Naive B cell (primary cell): ENCODE measurements at places on chromosomes 7 and 10.

DNA sequence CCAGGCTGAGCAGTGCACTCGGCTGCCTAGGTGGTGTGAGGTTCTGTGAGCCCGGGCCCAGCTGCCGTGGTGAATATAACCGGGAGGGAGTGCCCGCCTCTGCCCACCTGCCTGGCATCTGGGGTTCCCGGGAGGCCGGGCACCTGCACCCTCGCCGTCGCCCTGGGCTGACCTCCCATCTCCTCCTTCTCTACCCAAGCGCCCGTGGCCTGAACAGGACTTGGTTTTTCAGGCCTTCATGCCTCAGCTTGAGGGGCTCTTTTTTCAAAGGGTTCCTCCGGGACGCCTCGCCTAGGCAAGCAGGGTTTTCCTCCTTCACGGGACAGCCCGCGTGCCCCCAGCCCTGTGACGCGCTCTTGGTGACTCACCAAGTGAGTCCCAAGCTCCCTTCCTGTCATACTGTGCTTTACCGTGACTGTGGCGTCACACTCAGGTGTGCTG lies 9.9 kb downstream of the INPP5A start:
- DNase-seq: peak; percentile 76

DNA sequence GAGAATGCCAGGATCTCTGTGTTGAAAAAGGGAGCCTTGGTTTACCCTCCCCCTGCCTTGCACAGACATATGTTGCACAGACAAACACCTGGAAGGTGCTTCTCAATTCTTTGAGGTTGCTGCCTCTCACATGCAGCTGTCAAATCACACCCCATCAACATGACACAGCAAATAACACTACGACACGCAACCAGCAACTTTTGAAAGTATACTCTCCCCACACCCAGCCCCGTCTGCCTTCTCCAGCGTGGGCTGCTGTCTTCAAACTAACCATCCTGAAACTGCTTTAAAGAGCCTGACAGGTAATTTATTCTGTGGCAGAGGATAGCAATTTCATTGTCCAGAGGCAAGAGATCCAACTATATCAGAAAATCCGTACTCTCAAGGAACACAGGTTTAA lies 136.1 kb downstream of the PLXNA4 start:
- DNase-seq: no peak

DNA sequence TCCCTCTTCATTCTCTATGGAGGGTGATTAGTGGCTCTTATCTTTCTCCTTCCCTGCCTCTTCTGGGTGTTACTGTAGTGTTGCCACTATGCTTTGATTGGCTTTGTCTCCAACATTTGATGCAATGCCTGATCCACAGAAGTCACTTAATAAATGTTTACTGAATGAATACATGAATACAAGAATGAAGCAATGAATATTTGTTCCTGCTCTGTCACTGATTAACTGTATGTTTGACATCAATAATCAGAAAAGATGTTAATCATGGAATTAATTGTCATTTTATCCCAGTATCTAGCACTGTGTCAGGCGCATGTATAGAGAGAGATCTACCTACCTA lies 4.3 kb downstream of the ANK3 start:
- no peak for DNase-seq

DNA sequence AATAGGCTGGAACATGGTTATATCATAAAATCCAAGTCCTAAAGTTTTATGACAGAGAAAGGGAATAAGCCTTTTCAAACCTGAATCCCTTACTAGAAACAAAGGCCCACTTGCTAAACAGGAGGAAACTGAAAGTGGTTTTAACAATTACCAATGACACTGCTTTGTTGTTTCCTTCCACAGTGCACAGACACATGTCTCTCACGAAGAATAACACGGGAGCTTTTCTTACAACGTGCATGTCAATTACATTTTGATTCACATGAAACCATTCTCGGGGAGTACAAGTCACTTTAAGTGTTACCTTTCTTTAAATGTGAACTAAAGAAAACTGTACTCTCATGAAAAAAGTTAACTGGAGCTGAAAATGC lies 1.4 kb downstream of the MRPS33 start:
- DNase-seq: no peak

DNA sequence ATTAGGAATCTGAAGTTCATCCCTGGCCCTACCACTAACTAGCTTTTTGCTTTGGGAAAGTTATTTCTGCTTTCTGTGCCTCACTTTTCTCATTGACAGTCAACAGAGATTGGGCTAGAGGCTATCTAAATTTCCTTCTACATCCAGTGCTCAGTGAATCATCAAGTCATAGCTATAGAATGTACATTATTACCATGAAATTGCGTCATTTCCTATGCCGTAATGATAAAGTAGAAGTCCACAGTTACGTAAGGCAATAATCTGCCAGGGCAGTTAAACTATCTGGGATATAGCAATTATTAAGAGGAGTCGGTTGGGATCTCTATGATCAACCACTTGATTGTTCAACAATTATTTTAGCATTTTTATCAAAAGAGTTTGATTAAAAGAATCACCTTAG lies 64.4 kb downstream of the ITGB8 start:
- no peak for DNase-seq

- DNase-seq: no peak
Observed at GRCh38 chr7:98702021-98702420, 84.9 kb downstream of the NPTX2 start.

DNA sequence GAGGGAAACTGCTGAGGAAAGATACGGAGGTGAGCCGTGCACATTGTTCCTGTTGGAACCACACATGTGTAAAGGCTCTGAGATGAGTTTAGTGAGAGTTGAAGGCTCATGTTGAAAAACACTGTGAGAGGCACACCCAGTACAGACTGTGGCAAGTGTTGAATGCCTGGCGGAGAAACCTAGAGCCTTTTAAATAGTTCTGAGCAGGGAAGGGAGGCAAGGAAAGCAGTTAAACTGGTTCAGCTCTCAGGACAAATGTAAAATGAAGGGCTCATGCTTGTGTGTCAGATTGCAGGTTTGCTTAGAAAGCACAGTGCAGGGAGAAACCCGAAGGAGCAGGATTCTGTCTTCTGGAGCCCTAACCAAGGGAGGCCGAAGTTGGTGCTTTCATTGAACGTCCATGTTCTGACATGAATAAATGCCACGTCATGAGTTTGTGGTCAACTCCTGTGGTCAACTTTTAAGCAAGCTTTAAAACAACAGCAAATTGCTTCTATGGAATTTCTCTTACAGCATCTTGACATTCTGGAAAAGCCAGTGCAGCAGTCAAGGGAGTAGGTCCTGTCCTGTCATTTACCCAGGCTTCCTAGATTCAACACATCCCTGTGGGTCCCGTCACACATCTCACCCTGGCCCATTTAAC lies 650.9 kb upstream of the GALNT17 start:
- DNase-seq: no peak

GRCh38 chr7:135522509-135522908 lies 12.6 kb upstream of the CNOT4 start:
- no peak for DNase-seq

- DNase-seq: no peak
Observed at GRCh38 chr7:143216151-143216550, 5.7 kb upstream of the TAS2R40 start.

- DNase-seq: no peak
Observed at GRCh38 chr10:30068492-30069223, 9.3 kb upstream of the JCAD start.

DNA sequence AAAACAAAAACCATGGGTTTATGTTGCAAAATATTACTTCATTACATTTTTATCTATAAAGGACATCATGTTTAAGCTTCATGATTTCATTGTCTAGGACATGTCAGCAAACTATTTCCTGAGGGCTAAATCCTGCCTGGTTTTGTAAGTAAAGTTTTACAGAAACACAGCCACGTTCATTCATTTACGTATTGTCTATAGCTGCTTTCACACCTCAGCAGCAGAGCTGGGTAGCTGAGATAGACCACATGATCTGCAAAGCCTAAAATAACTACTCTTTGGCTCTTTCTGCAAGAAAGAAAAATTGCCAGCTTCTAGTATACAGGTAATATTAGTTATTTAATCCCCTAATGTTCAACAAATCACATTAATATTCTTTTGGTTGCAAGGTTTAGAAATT lies 12.7 kb upstream of the PIP4K2A start:
- no peak for DNase-seq

DNA sequence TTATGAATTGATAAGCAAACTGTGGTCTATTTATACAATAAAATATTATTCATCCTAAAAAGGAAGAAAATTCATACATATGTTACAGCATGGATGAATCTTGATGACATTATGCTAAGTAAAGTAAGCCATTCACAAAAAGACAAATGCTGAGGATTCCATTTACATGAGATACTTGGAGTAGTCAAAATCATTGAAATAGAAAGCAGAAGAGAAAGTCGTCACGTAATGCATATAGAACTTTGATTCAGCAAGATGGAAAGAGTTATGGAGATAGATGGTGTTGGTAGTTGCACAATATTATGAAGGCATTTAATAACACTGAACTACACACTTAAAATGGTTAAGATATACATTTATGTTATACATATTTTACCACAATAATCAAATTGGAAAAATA lies 309.7 kb upstream of the KLF6 start:
- DNase-seq: no peak

- DNase-seq: no peak
Observed at GRCh38 chr7:18538554-18539250, 43.2 kb downstream of the HDAC9 start.

DNA sequence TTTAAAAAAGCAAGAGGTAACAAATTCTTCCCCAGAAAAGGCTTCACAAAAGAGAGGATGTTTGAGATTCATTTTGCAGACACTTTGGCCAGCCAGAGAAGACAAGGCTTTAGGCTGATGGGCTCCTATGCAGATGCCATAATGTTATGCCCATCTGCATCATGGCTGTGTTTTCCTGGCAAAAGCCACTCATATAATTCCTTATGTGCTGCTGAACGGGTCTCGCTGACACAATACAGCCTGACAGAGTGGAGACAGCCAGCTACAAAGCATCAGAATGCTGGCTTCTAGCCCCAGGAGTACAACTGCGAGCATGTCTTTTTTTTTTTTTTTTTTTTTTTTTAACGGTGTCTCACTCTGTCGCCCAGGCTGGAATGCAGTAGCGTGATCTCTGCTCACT lies 1157.4 kb upstream of the AUTS2 start:
- DNase-seq: no peak

- no peak for DNase-seq
Observed at GRCh38 chr10:124603376-124604213, 140.6 kb downstream of the FAM53B start.

GRCh38 chr10:44312401-44312800 lies 72.5 kb downstream of the CXCL12 start:
- no peak for DNase-seq

GRCh38 chr7:24963218-24963617 lies 16.8 kb downstream of the OSBPL3 start:
- DNase-seq: peak; percentile 77

GRCh38 chr10:45433716-45434469 lies 59.9 kb downstream of the ALOX5 start:
- DNase-seq: no peak

DNA sequence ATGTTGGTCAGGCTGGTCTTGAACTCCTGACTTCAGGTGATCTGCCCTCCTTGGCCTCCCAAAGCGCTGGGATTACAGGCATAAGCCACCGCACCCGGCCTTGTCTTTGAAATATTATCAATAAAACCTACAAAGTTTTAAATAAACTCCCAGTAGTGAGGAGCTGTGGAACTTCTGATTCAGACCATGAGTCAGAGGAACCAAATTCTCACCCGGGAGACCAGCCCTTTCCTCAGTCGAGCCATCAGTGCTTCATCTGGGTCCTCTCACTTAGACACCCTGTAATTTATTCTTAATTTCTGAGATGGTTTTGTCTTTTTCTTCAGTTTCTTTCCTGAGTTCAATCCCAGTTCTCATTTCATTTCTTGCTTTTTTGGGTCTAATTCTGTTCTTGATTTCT lies 68.6 kb downstream of the DYNC2I1 start:
- no peak for DNase-seq

DNA sequence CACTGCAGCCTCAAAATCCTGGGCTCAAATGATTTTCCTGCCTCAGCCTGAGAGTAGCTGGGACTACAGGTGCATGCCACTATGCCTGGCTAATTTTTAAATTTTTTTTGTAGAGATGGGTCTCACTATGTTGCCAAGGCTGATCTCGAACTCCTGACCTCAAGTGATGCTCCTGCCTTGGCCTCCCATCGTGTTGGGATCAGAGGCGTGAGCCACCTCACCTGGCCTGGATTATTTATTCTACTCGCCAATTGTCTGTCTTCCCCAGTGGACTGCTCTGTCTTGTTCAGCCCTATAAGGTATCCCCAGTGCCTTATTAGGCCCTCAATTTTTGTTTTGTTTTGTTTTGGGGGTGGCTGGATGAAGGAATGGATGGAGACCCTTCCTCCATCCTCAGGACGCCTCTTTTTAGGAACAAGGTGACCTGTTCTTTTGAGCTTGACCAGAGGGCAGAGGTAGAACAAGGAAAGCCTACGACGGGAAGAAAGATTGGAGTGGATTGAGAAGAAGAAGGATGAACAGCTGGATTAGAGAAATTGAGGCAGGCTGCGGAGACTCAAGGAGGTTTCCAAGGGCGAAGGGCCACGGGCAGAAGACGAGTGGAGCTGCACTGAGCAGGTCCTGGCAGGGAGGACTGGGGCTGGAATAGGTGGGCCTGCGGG lies 541 bp upstream of the DENND10 start:
- DNase-seq: no peak
